ENCODE measurements at places on chromosomes 1 and 21.
A peak's percentile ranks its signal among the peaks of the same experiment; 100 is the strongest.

DNA sequence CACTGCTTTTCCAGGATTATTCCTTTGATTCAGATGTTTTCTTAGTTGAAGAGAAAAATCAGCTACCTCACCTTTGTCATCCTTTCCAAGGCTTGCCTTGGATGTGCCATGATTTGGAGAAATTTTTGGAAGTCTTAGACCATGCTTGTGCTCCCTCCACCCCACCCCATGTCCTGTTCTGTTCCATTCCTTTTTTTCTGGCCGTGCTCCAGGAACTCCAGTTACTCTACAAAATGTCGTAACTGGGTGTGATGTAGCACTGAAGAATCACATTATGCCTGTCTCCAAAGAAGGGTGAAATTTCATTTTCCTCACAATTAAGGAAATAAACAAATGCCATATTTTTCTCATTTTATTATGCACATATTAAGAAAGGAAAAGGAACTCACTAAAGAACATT lies 217.8 kb upstream of the ZRANB2 start:
- no peak for DNase-seq

DNA sequence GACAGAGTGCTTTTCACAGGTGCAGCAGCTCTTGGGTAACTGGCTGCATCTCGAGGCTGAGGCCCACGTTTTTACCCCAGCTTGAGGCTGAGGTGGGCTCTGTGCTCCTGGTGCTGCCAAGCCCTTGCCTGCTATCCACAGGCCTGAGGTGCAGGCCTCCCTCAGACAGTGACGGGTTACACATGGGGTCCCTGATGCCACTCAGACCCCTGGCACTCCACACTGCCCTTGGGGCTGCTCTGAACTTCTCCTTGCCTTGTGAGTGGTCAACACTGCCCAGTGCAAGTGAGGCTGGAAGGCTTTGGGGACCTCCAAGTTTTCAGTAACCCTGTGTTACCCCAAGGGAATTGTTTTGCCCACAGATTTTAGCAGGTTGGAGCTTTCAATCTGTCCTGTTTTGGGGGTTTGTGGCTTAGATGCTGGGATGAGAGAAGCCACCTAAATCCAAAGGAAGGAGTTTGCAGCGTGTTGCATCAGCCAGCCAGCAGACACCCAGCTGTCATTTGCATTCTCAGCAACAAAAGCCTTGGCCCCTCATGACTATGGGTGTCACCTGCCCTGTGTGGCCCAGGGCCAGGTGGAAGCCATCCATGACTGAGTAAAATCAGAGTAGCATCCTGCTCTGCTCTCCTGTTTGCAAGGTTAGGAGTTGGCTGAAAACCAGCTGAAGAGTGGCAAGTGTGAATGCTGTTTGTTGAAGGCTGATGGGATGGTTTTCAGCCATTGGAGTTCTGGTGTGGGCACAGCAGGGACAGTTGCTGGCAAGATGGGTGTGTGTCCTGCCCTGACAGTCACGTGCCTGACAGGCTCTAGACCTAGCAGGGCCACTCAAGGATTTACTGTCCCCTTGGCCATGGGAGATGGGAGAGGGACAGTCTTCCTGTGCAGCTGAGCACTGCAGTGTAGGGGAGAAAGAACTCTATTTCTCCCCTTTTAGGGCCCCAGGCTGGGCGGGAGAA lies 3.2 kb downstream of the RNF187 start:
- no peak for DNase-seq

- DNase-seq, result no peak
These were observed 76.0 kb upstream of the SLC35F3 start for GRCh38 chr1:233828480-233828879.

GRCh38 chr1:87872692-87873091 lies 544.0 kb downstream of the LMO4 start:
- no peak for DNase-seq

DNA sequence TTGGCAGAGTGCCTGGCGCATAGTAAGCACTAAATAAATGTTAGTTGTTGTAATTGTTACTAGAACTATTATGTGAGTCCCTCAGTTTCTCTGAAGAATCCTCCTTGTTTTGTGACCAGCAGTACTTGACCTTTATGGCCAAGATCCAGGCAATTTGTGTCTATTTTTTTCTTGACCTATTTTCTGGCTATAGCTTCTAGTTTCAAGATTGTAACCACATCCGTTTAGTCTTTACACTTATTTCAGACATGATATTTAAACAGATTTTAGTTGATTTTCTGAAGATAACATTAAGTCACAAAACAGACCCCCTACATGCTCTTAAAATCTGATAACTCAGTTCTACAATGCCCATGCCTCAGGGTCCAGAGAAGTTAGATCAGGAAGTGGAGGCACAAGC lies 50.3 kb downstream of the CDC7 start:
- no peak for DNase-seq

DNA sequence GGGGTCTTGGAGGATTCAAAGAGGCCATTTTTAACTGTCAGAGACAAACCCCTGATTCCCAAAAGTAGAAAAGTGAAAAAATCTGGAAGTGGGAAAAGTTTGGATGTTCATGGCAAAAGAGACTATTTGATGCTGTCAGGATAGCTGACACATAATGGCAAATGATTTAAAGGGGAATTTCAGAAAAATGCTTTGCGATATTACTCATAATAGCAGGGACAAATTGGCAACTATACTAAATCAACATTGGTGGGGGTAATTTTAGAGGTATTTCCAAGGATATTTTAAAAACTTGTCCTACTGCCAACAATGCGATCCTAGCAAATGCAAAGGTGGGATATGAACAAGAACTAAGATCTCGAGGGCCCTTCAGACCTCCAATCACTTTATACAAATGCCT lies 5.3 kb upstream of the GSTM4 start:
- DNase-seq, result no peak

- DNase-seq, result peak; percentile 94
These were observed 9.8 kb upstream of the SFN start for GRCh38 chr1:26853156-26853555.

DNA sequence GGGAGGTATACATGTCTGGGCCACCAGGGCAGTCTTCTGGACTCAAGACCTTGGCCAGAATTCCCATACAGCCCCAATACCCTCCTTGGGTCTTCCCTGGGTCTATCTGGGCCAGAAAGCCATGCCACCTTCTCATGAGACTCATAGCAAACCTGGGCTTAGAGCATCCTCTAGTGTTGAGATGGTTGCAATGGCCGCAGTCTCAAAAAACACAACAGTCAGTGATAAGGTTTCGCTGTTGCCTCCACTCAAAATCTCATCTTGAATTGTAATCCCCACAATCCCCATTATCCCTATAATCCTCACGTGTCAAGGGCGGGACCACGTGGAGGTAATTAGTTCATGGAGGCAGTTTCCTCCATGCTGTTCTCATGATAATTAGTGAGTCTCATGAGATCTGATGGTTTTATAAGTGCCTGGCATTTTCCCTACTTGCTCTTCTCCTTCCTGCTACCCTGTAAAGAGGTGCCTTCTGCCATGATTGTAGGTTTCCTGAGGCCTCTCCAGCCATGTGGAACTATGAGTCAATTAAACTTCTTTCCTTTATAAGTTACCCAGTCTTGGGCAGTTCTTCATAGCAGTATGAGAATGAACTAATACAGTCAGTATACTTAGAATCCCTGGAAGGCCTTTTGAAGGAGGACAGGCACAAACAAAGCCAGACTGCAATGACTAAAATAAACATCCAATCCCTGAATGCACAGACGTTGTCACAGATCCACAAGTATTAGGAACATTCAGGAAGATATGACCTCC lies 77.0 kb downstream of the CTH start:
- DNase-seq, result peak; percentile 16

- no peak for DNase-seq
These were observed 6.6 kb upstream of the DOP1B start for GRCh38 chr21:36149788-36150711.

GRCh38 chr1:229803626-229804217 lies 177.7 kb downstream of the URB2 start:
- DNase-seq, result no peak

GRCh38 chr1:222918801-222919477 lies 104.1 kb downstream of the DISP1 start:
- DNase-seq, result no peak

- DNase-seq, result no peak
These were observed 13.1 kb upstream of the KYAT3 start for GRCh38 chr1:89005286-89006151.

DNA sequence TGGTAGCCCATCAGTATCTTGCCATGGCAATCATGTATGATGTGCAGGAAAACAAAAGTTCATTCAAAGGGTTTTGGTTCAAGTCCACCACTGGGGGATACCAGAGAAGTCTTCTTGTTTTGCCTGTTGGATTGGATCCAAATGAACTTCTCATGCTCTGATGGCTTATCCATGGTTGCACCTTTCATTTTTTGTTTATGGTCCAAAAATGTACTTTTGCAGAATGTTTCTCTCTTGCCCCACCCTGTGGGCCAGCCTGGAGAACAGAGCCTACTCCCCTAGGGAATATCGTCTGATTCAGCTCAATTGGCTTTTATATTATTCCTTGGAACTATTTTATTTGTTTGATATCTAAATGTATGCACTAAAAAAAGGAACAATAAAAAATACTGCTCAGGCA lies 20.1 kb upstream of the CLCA1 start:
- no peak for DNase-seq

GRCh38 chr1:107840725-107841124 lies 124.3 kb downstream of the VAV3 start:
- DNase-seq, result no peak

DNA sequence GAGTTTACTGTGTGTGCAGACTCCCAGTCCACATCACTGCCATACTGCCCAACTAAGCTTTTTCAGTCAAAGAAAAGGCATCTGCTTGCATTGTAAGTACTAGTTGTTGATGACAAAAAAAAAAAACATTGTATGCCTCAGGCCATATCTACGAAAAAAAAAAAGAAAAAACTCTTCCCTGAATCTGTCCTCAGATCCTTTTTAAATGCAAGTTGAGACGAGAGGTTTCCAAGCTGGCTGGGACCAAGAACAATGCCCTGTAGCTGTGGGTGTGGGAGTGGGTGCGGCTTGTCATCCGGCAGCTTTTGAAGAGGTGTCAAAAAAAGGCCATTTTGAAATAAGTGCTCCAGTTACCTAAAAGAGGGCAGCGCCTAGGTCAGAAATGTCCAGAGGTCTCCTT lies 29.2 kb upstream of the HHAT start:
- no peak for DNase-seq

GRCh38 chr1:36664571-36665287 lies 182.0 kb upstream of the CSF3R start:
- no peak for DNase-seq

- DNase-seq, result no peak
These were observed 59.9 kb downstream of the VANGL2 start for GRCh38 chr1:160460214-160460642.

DNA sequence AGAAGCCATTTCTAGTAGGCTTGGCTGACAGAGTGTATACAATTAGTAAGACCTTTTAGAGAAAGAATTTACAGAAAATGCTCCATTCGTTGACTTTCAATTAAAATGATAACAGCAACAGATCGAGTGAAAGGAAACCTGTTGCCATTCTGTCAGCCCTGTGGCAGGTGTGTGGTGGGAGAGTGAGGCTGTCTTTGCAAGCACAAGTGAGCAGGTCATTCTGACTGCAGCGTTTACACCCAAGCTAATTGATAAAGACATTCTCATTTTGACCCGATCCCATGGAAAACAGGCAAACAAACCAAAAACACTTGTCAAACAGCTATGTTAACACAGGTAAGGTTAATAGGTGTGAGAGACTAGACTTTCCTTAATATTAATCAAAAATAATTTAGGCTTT lies 257.3 kb downstream of the PTBP2 start:
- DNase-seq, result no peak

GRCh38 chr1:6874298-6874697 lies 89.0 kb downstream of the CAMTA1 start:
- no peak for DNase-seq

DNA sequence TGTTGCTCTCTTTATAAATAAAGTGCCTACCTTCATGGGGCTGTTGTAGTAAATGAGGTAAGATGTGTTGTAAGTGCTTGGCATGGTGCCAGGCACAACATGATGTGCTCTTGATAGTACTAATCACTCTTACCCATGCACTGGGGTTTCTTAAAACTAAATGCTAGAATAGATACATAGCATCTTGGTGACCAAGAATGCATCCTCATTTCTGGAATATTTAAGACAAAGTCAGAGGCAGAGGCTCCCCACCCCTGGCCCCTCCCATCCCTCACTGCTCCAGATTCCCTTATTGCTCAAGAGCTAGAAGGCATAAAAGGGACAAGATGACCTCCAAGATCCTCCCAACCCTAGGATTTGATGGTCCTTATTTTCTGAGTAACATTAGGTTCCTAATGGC lies 61.3 kb downstream of the GLUL start:
- DNase-seq, result no peak

GRCh38 chr1:247228133-247228532 lies 27.7 kb upstream of the VN1R5 start:
- DNase-seq, result no peak

GRCh38 chr1:238023137-238023536 lies 132.4 kb upstream of the ZP4 start:
- DNase-seq, result no peak

DNA sequence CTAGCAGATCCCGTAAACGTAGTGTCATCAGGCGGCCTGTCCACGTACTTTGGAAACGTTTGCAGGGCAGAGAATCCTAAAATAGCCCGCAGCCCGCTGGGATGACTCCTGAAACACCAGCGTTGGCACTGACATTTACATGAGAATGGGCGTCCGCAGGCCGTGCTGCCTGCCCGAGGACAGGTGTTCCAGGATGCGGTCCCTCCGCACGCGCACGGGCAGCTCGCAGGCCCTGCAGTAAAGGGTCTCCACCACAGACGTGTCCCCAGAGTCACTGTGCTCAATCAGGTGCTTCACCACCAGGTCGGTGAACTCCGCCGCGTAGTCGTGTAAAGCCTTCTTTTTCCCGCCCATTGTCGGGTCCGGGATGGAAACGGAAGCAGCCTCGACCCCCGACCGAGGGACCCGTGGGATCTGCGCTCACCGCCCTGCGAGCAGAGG lies 5.8 kb upstream of the CCDC27 start:
- no peak for DNase-seq

DNA sequence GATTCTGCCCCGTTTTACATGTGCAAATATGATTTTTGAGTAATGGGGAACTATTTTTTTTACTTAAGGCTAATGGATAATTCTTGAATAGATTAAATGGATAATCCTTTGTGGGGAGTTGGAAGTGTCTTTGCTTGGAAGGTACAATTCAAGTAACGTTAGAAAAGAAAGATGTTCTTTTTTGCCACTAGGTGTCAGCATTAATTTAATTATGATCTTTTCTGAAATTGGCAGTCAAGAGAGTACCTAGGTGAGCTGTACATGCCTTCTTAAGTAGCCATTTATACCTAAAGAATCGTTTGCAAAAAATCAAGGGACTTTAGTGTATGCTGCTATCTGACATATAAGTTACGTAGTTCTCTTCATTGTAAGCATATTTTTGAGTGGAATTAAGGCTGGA lies 2.2 kb downstream of the FBXO28 start:
- no peak for DNase-seq

GRCh38 chr1:6245869-6246496 lies 2.0 kb downstream of the HES3 start:
- peak; percentile 71 for DNase-seq

GRCh38 chr1:202162047-202162417 lies 1.6 kb upstream of the PTPN7 start:
- no peak for DNase-seq

- no peak for DNase-seq
These were observed 121.3 kb downstream of the GRIK3 start for GRCh38 chr1:36913016-36913415.

Measured in neural crest cell (in vitro differentiated cells).